ENCODE measurements at places on chromosomes 3 and 15. TPM values are rescaled to one million over a fixed set of nuclear protein-coding genes. Genes with fewer than 3 reads are reported as not detected.

The SLCO2A1 gene
- total RNA-seq = 3.0 TPM

The GPR87 gene
- 5.0 TPM for total RNA-seq

The UTS2B gene
- 0.85 TPM for total RNA-seq

The NEK11 gene
- 26.0 TPM for total RNA-seq

The SERPINI1 gene
- total RNA-seq = 10.0 TPM

The SNX22 gene
- 0.42 TPM for total RNA-seq

The ATP13A5 gene
- total RNA-seq = not detected

The BTLA gene
- 2.2 TPM for total RNA-seq

The IL1RAP gene
- 21.7 TPM for total RNA-seq

The C3orf22 gene
- not detected for total RNA-seq

The ELL3 gene
- 5.4 TPM for total RNA-seq

The MESP2 gene
- total RNA-seq = not detected

Data from urinary bladder (tissue), 4 donors.